ENCODE measurements at places on chromosomes 12 and 14.

- no peak for DNase-seq
These were observed 281.8 kb downstream of the KSR2 start for GRCh38 chr12:117686911-117687377.

GRCh38 chr12:6603095-6603567 lies 4.0 kb downstream of the CHD4 start:
- no peak for DNase-seq

GRCh38 chr14:23401291-23401690 lies 6.8 kb downstream of the MYH6 start:
- no peak for DNase-seq

DNA sequence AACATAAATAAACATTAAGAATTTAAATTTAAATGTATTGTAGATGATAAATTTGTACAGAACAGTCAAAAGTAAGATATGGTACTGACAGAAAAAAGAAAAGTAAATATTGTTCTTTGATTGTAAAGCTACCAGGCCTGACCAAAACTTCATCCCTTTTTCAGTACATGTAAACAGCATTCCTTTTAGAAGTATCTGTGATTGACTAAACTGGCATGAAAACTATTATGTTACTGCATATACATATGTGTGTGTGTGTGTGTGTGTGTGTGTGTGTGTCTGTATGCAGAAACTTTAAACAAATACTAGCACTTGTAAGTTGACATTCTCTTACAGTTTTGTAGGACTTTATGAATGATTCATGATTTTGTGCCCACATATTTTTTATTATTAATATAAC lies 270.9 kb downstream of the C12orf50 start:
- no peak for DNase-seq

- DNase-seq = no peak
These were observed 126.9 kb upstream of the FGD4 start for GRCh38 chr12:32272465-32272864.

DNA sequence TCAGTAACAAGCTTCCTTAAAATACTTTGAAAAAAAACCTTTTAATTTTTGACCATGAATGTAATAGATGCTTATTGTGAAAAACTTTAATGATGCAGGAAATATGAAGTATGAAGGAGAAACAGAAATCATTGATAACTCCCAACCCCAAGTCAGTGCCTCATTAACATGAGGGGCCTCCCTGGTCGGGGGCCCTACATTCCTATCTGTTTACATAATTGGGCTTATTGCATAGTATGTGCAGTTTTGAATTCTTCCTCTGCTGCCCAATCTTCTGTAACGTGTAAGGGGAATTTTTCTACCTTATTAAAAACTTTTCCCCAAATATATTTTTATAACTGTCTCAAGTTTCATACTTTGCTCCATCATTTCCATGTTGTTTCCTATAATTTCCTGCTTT lies 63.0 kb downstream of the SLC25A47 start:
- no peak for DNase-seq

DNA sequence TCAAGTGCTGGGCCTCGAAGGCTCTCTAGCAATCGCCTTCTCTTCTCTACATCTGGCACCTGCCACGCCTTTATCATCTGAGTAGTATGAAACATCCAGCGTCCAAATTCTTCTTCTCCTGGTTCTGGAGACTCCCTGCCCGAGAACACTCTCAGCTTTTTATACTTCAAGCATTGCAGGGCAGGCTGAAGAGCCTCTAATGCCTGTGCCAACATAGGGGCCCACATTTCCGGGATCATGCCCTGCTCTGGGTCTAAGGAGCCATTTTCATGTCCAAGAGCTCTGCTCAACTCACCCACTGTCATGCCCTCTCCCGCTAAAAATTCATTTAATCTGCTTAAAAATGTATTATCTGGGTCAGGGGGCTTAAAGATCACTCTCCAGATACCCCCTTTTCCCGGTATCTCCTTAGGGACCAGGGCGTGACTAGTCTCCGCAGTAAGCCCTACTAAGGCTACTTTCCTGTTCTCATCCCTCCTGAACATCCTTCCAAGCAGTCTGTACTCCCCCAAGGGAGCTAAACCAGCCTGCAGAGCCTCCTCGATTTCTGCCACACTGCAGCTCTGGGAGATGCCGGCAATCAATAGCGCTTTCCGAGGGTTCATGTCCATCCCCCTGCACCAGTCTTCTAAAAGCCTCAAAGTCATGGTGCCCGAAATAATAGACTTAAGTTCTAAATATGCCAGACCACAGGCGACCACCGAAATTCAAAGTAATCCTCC lies 940 bp downstream of the MOAP1 start:
- no peak for DNase-seq

- peak; percentile 20 for DNase-seq
These were observed 424 bp downstream of the BBOF1 start for GRCh38 chr14:74019408-74020137.

DNA sequence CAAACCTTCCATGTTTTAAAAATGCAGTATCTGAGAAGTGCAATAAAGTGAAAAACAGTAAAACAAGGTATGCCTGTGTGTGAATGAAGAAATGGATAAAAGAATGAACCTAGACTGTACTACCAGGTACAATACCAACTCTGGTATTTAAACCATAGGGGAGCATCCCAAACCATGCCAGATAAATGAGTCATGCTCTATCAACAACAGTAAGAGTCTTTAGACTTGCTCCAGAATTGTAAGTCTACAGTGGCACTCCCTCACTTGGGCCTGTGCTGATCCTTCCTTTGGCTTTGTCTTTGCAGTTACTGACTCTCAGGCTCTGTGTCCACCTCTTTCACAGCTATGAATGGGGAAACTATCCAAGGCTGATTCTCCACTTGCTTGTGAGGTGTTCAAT lies 38.1 kb downstream of the BBS10 start:
- no peak for DNase-seq

GRCh38 chr12:123571343-123571813 lies 13.0 kb upstream of the TMED2 start:
- DNase-seq = no peak

- no peak for DNase-seq
These were observed 8.1 kb upstream of the CYP46A1 start for GRCh38 chr14:99675951-99676350.

GRCh38 chr14:38868399-38869290 lies 234.4 kb downstream of the SEC23A start:
- peak; percentile 54 for DNase-seq

DNA sequence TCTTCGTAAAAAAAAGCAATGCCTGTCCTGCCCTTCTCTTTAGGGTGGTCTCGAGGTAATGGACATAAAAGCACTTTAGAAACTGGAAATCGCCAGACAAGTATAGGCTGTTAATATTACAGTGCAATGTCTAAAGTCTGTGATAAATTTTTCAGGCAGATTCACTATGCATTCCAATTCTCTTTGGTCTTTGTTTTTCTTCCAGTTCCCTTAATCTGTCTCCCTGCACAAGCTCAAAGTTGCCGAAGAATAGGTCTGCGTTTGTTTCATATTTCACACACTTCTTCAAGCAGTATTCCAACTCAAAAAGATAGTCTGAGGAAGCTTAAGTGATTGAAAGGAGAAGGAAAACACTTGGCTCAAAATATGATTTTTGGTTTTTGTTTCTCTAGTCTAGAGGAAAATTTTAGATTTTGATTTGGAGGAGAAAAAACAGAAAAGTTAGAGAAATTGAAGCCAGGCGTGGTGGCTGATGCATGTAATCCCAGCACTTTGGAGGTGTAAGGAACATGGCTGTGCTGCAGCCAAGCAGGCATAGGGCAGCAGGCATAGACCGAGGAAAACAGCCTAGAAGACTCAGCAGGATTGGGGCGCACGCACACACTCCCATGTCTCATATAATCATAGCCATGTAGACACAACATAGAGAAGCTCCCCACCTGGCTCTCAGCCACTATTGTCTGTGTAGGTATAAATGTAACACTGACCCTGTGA lies 96.2 kb upstream of the TMPO start:
- no peak for DNase-seq

GRCh38 chr12:67714648-67715047 lies 66.1 kb downstream of the DYRK2 start:
- no peak for DNase-seq

- peak; percentile 38 for DNase-seq
These were observed 110.5 kb downstream of the ASCL4 start for GRCh38 chr12:107884769-107885694.

DNA sequence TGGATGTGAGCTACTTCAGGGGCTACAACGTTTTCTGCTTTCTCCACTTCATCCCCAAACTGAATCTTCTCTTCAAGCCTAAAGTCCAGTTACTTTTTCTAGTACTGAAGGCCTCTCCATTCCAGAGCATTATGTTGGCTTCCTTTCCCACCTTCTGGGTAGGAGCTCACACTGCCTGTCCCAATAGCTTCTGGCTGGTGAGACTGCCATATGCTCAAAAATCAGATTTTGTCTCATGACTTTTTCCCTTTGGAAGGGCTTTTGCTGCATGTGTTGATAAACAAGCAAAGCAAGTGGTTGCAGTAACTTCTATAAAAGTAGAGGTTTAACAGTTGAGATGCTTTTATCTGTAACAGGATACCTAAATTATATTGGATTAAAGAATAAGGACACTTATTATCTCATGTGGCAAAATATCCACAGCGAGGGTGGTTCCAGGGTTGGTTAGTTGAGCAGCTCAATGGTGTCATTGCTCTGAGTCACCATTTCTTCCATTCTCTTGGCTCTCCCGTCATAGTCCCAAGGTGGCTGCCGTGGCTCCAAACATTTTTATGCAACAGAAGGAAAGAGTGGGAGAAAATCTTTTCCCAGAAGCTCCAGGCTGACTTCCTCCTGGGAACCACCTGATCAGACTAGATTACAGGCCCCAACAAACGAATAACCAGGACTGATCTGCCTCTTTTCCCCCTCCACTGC lies 15.1 kb upstream of the PPFIBP1 start:
- no peak for DNase-seq

DNA sequence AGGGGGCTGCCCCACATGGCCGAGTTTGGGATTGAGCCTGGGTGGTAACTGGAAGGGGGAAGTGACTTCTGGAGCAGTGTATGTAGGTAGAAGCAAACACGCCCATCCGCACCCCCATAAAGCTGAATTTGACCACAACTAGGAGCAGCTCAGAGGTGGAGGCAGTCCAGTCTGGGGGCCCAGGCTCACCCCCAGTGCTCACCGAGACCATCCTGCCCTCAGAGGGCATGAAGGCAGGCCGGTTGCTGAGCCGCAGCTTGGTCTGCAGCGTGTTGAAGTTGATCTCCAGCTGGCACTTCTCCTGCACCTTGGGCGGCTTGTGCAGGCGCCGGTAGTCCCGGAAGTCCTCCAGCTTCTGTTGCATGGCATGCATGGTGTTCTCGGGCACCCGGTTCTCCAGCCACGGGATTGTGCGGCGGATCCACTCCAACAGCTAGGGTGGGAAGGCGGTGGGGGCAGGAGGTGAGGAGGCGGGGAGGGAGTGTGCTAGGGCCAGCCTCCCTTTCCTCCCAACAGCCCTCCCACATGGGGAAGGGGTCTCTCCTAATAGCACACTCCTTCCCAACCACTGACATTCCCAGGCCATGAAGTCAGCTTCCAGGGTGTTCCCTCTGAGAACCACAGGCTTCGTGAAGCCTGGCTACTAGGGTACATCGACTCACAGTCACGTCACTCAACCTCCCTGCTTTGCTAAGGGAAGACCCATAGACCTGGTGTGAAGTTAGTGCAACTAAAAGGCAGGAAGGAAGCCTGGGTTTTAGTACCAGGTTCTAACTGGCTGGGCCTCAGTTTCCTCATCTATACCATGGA lies 87.0 kb downstream of the ACTN1 start:
- DNase-seq = no peak

GRCh38 chr12:48988030-48988649 lies 10.0 kb downstream of the WNT1 start:
- DNase-seq = peak; percentile 49

DNA sequence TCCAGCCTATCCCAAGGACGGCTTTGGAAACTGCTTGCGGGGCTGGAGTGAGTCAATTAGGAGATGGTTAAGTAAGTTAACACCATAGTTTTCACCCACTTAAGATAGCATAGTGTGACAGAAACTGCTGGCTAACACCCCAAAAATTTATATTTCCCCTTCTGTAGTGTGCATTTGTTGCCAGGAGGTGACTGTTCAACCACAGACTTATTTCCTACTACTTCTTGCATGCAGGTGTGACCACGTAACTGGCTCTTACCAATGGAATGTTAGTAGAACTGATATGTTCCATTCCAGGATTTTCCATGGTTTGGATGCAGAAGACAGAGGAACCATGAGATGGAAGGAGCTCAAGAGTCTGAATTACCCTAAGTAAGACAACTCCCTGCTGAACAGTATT lies 52.9 kb upstream of the SLC35F4 start:
- DNase-seq = no peak

- DNase-seq = no peak
These were observed 6.9 kb upstream of the DCN start for GRCh38 chr12:91189516-91189915.

GRCh38 chr12:38328306-38328895 lies 11.8 kb downstream of the ALG10B start:
- DNase-seq = peak; percentile 28

DNA sequence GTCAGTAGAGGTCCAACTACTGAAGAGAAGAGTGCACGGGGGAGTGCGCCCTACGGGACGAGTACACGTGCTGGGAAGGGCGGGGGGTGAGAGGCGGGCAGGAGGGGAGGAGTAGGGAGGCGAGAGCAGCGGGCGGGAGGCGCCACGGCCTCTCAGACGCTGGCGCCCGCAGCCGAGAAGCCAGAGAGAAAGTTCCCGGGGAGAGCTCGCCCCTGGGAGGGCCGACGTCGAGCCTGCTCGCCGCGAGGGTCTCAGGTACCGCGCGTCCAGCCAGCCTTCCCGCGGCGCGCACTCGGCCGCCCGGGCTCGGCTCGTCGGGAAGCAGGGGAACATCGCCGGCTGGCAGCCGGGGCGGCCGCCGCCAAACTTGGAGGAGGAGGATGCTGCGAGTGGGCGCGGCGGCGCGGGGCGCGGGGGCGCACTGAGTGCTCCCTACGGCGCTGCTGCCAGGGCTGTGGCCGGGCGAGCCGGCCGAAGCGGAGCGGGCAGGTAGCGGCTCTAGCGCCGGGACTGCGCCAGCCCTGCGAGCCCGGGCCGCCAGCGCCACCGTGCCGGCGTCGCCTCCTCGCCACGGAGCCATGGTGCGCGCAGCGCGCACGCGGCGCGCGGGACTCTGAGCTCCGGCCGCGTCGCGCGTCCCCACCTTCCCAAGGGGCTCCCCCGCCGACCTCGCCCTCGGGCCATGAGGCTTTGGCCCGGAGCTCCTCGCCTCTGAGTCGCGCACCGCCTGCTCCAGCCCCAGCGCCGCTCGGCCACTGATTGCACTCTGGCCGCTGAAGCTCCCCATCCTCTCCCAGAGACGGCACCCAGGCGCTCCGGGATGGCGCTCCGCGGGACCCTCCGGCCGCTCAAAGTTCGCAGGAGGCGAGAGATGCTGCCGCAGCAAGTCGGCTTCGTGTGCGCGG lies at the start of gene SLC24A4:
Gene SLC24A4, plus strand, starts transcription at position 155 of the 905 bp plus-strand sequence. Its CDS starts 666 bp downstream, at position 821.
- no peak for DNase-seq

GRCh38 chr12:129304529-129304928 lies 451.3 kb downstream of the GLT1D1 start:
- DNase-seq = no peak
